Effector CD4-positive, alpha-beta T cell (primary cell): ENCODE measurements at places on chromosomes 2 and 18.

GRCh38 chr2:238654479-238655197 is 193.2 kb upstream of the TWIST2 start:
- no peak for DNase-seq

GRCh38 chr18:10135302-10135926 is 221.6 kb downstream of the VAPA start:
- DNase-seq, result no peak

GRCh38 chr2:134540990-134541389 is 177.8 kb downstream of the TMEM163 start:
- DNase-seq, result no peak

DNA sequence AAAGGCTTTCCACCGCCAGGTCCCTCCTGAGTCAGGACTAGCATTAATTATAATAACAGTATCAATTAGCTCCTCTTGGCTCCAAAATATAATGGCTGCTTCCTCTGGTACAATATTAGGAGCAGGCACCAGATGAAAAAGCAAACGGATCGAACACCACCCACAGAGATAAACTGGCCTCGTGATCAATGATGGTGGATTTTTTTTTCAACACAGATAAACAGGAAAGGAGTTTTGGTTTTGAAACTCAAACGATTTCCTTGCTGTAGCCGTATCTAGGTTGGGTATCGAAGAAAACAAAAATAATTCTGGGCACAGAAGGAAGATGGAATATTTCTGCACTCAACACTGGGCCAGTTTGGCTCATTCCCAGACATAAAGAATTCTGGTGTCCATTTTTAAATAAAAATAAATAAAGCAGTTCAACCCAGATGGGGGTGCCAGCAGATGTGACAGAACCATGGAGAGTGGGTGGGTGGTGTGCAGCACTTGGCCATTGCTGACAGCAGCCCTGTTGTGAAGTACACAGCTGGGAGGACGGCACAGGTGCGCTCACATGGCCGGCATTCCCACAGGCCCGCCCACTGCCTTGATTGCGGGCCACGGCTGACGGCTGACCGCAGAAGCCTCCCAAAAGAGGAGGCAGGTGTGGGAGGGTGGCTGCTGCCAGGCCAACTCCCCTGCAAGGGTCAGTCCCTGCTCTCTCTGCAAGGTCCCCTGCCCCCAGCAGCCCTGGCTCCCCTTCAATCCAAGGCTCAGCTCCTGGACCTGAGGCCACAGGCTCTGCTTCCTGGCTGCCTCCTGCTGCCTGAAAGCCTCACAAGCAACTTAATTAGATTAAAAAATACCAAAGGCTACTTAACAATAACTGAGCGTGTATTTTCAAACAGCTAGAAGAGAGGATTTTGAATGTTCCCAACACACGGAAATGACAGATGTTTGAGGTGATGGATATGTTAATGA is 351.9 kb upstream of the ID2 start:
- no peak for DNase-seq

DNA sequence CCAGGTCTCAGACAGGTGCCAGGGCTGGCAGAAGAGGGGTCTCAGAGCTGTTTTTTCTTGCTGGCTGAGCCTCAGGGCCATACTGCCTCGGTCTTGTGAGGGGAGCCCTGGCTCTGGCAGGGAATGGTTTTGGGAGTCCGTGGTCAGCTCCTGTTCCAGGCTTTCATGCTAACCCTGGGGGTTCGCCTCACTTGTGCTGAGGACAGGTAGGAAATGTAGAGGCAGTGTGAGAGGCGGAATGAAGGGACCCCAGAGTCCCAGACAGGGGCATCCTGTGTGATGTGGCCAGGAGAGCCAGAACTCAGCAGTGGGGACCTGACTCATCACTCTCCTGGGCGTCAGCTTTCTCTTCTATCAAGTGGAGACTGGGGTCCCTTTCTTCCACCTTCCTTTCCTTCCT is 5.7 kb upstream of the CELF4 start:
- DNase-seq, result no peak
